ENCODE measurements at places on chromosomes 5 and 9. TPM values are rescaled to one million over a fixed set of nuclear protein-coding genes. Genes with fewer than 3 reads are reported as not detected.
A peak's percentile ranks its signal among the peaks of the same experiment; 100 is the strongest.

DNA sequence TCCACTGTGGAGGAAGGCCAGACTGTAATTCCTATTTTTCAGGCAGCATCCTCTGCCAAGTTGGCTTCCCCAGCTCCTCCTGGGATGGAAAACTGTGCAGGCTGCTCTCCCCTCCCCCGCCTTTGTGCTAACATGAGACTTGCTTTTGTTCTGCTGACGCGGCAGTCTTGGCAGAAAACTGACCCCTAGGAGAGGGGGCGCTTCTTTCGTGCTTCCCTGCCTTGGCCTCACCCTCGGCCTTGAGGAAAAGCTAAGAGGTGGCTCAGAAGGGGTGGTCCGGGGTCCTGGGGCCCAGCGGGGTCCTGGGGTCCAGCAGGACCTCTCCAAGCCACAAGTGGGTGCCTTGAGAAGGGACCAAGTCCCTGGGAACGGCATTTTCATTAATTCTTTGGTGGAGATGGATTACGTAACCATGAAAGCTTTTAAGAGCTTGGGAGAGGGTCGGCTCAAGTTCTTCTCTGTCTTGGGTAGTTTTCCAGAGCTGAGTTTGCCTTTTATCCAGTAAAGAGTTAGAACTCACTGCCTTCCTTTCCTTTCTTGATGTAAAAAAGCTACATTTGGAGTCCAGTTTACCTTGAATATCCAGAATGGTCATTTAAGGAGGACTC lies 51.0 kb downstream of the SH3PXD2B start:
- H3K36me3 ChIP-seq = peaks cover 11% of the 10 kb centered on the region
- H3K27ac ChIP-seq = peak overlapping the region; percentile 64
- no peaks in the 10 kb centered on the region for H3K27me3 ChIP-seq
- H3K4me1 ChIP-seq = peaks cover 5% of the 10 kb centered on the region

GRCh38 chr5:82917584-82917983 lies 159.6 kb downstream of the TMEM167A start:
- H3K4me1 ChIP-seq = no peaks in the 10 kb centered on the region
- no peak overlapping the region for H3K27ac ChIP-seq
- DNase-seq = no peak
- no peak overlapping the region for H3K4me3 ChIP-seq
- no peaks in the 10 kb centered on the region for H3K36me3 ChIP-seq

DNA sequence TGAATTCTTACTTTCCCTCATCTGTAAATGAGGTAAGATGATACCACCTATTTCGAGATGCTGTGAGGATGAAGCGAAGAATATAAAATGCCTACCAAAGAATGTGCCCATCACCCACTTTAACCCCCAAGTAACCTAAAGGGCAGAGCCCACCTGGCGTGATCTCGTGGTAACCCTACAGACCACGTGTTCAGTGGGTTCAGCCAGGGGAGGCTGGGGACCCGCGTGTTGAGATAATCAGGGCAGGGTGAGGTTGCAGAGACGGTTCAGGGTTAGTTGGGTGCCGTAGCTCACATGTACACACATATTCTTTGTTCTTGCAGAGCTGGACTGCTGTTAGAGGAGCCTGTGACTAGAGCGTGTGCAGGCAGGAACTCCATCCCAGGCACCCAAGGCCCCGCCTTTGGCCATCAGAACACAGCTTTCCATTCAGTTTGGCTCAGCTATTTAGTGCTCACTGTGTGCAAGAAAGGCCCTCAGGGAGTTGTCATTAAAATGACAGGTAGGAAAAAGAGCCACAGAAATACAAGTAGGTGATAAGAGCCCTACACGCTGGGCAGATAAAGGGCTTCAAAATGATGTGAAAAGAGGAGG lies 56.5 kb upstream of the HAND1 start:
- H3K4me3 ChIP-seq = no peak overlapping the region
- peaks cover 18% of the 10 kb centered on the region for H3K27me3 ChIP-seq
- H3K27ac ChIP-seq = no peak overlapping the region
- H3K36me3 ChIP-seq = no peaks in the 10 kb centered on the region
- DNase-seq = no peak

GRCh38 chr5:127517480-127518318 lies at the start of gene PRRC1:
Gene PRRC1, plus strand, starts transcription at chr5:127517640. Its CDS starts 5,840 bp downstream, at chr5:127523480.
- H3K27ac ChIP-seq = peak within 1 kb of the TSS; percentile 95
- H3K4me3 ChIP-seq = peak within 1 kb of the TSS; percentile 90
- H3K36me3 ChIP-seq = peaks cover 10% of the 10 kb centered on the region
- H3K4me1 ChIP-seq = peaks cover 3% of the 10 kb centered on the region
- H3K27me3 ChIP-seq = no peaks in the 10 kb centered on the region
- DNase-seq = peak; percentile 92

- peaks cover 48% of the 10 kb centered on the region for H3K27me3 ChIP-seq
- peaks cover 12% of the 10 kb centered on the region for H3K4me1 ChIP-seq
- H3K4me3 ChIP-seq = peak overlapping the region; percentile 60
- H3K27ac ChIP-seq = no peak overlapping the region
These were observed 855 bp downstream of the MCC start for GRCh38 chr5:113487416-113487780.

Gene SMIM15
- 83.7 TPM for polyA plus RNA-seq

All from large intestine (tissue), 12 donors.